ENCODE measurements at places on chromosomes 5 and 9.

DNA sequence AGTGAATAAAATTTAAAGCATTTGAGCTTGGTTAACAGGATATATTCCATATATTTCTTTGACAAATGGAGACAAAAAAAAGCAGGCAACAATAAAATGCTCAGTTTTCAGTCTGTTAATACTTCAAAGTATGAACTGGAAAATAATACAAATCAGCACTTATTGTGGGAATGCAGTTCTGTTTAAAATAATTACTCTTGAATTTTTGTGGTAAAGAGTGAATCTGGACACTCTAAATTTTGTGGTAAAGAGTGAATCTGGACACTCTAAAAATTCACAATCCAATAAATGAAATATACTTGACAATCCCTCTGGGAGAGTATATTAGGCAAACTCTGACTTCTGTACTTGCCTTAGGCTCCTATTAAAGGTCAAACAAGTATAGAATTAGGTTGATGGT, 141.9 kb upstream of the RASA1 start:
- DNase-seq: no peak

GRCh38 chr9:130089141-130089540, 35.4 kb downstream of the GPR107 start:
- no peak for DNase-seq

GRCh38 chr5:103894882-103895281, 332.3 kb upstream of the NUDT12 start:
- no peak for DNase-seq

DNA sequence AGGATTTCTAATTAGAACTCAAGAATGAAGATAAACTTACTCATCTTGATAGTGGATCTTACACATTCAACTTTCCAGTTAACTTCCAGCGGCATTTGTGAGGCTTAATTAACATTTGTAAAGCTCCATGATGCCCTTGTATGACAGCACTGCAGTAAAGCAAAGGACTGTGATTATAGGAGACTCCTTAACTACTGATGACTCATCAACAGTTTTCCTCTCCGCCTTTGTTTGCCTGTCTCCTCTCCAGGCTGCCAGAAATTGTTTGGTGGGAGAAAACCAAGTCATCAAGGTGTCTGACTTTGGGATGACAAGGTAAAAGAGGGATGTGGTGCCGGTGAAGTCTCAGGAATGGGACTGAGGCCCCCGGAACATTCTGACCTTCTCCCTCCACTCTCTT, 20.4 kb upstream of the CYFIP2 start:
- DNase-seq: no peak

GRCh38 chr5:158039441-158039840, 180.5 kb upstream of the CLINT1 start:
- no peak for DNase-seq

GRCh38 chr9:135371535-135371934, 108.0 kb upstream of the PPP1R26 start:
- peak; percentile 6 for DNase-seq

DNA sequence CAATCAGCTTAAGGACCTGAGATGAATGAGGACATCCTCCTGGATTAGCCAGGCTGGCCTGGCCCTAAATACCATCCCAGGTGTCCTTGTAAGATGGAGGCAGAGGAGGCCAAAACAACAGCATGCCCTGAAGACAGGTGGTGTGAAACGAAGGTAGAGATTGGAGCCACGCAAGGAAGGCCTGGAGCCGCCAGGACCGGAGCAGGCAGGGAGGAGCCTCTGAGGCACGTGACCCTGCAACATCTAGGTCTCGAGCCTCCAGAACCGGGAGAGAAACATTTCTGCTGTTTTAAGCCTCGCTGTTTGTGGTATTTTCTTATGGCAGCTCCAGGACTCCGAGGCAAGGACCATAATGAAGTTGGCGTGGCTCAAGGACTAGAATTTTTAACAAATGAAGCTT, 9.7 kb upstream of the COL5A1 start:
- DNase-seq: no peak

GRCh38 chr5:50440651-50441492, at the start of gene EMB:
Gene EMB, minus strand, starts transcription at chr5:50441288. Its CDS starts 137 bp downstream, at chr5:50441151.
- DNase-seq: peak; percentile 92

- no peak for DNase-seq
Observed at GRCh38 chr9:20238921-20239320, 383.4 kb downstream of the MLLT3 start.

DNA sequence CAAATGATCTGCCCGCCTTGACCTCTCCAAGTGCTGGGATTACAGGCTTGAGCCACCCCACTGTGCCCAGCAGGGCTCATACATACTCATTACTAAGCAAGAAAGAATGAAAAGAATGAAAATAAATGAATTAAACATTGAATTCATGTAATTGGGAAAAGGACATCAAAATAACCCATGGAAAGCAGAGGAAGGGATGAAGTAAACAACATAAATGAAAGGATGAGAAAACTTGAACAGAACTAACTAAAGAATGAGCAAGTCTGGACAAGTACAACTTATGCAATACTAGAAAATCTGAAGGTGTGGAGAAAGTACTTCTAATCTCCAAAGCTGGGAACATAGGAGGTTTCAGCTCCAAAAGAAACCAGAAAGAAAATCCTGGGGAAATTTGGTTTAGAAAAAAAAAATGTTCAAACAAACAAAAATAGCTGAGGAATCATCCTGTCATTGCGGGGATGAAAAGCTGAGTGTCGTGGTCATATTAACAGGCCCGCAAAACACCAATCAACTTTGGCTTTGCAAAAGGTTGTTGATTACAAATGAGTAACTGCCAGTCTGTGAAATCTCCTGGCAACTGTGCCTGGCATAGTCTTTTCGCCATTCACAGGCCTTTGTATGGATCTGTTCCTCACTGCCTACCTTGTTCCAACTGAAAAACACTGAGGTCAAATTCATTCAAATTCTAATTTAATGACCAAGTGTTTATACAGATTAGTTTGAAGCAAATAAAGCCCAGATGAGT, 2.3 kb upstream of the AK3 start:
- no peak for DNase-seq

DNA sequence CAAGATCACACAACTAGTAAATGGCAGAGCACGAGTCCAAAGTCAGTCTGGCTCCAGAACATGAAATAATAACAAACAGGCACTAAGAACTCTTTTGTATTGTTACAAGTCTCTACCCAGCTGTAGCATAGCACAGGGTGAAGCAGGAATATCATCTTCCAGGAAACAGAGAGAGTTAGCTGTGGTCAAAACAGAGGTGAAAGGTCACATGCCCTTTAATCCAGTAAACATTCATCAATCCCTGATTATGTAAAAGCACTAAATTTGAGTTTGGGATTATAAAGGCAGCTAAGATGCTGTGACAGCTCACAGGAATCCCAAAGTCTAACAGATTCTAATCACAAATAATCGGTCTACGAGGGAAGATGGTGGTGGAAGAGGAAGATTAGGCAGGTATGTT, 133.0 kb upstream of the ASTN2 start:
- no peak for DNase-seq

DNA sequence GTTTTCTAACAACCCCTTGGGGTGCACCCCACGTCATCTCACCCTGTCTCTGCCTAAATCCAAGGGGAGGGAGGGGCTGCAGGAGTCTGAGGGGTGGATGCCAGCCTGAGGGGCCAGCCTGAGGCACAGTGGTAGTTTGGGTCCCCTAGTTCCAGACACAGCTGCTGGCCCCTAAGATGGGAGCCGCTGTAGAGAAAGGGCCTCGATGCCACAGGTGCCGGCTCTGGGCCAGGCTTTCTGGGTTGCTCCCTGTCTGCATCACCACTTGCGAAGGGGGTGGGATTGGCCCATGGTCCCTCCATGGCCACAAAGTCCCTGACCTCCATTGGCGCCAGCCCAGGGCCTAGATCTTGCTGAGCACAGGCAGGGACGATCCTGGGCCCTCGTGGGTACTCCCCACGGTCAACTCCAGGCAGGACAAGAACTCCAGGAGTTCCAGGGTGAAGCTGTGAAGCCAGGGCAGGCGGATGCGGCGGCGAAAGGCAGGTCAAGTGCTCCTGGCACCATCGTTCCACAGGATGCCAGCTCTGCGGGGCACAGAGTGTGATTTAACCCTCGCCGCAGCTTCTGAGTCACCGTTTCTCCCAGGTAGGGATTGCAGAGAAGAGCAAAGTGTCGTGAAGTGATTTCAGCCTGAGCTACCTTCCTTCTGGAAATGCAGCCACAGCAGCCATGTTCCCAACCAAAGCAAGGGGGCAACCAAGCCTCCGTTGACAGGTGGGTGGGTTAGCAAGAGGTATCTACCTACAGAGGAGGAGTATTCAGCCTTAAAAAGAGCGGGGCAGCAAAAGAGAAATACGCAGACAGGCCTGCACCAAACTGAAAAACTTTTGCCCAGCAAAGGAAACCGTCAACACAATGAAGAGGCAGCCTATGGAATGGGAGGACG, 41.6 kb upstream of the EXOC3 start:
- DNase-seq: peak; percentile 58

GRCh38 chr5:59767681-59768151, 125.8 kb downstream of the PDE4D start:
- no peak for DNase-seq

- no peak for DNase-seq
Observed at GRCh38 chr9:33287087-33287490, 3.2 kb upstream of the NFX1 start.

DNA sequence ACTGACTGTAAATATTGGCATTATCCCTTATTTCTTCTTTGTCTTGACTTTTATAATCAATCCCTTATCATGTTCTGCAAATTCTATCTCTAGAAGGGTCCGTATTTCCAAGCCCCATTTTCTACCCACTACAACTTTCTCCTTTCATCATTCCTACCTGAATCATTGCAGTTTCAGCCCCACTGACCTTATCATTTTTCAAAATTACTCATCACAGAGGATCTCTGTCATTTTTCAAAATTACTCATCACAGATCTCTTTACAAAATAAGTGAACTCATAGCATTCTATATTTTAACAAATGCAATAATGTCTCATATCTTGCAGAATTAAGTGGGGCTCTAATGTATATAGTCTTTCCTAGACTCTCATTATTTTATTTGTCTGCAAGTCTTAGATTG, 256.9 kb upstream of the COX7C start:
- no peak for DNase-seq

- DNase-seq: no peak
Observed at GRCh38 chr5:91359962-91360609, 23.0 kb downstream of the ARRDC3 start.

DNA sequence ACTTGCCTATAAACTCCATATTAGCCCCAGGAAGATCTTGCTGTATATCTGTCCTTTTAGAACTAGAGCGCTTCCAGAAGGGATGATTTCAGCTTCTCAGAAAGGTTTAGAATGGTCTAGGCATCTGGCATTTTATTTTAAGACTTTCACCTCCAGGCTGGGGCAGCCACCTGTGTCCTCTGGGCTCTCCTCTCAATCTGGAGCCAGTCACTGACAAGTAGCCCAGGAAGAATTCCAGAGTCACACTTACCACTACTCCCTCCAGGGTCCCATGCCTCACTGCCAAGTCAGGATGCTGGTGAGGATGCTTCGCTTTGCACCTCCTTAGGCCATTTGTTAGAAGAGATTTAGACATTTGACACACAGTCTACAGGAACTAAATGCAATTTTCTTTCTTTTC, 20.8 kb downstream of the B4GALT1 start:
- DNase-seq: no peak
